ENCODE measurements at places on chromosomes 11 and 22.

- no peak for DNase-seq
Measured at GRCh38 chr22:20061481-20061861, 18.6 kb upstream of the DGCR8 start.

GRCh38 chr11:13029872-13030271 is 20.8 kb downstream of the RASSF10 start:
- no peak for DNase-seq

GRCh38 chr11:99320769-99321290 is 300.1 kb downstream of the CNTN5 start:
- DNase-seq, result no peak

- DNase-seq, result no peak
Measured at GRCh38 chr11:119852741-119853140, 123.7 kb upstream of the NECTIN1 start.

DNA sequence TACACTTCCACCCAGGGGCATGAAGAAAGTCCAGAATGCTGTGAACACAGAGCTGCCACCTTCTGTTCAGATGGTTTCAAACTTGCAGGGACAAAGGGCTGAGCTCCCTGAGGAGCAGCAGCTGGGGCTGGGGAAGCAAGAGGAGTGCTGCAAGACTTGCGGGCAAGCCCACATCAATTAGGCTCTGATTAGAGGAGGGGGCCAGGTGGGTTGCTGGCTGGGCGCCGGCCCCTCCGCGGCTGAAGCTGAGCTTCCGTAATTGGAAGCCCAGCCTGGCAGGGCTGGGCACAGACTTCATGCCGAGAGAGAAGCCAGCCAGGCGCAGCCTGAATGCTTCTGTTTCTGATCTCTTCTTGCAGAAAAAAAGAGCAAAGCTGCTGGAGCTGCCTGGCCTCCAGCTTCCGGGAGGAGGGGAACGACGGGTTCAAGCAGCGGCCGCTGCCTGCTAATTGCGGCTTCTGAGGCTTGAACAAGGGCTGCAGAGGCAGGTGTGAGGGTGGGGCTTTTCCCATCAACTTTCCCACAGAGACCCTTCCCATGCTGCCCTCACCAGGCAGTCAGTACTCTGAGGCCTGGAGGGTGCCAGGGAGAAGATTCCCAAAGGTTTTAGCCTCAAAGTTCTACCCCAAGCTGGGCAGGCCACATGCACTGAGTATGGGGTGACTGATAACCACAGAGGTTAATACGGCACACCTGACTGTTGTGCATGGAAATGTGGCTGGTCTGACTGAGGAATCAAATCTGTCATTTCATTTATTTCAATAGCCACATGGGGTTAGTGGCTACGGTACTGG is 91.1 kb upstream of the LMO1 start:
- no peak for DNase-seq

DNA sequence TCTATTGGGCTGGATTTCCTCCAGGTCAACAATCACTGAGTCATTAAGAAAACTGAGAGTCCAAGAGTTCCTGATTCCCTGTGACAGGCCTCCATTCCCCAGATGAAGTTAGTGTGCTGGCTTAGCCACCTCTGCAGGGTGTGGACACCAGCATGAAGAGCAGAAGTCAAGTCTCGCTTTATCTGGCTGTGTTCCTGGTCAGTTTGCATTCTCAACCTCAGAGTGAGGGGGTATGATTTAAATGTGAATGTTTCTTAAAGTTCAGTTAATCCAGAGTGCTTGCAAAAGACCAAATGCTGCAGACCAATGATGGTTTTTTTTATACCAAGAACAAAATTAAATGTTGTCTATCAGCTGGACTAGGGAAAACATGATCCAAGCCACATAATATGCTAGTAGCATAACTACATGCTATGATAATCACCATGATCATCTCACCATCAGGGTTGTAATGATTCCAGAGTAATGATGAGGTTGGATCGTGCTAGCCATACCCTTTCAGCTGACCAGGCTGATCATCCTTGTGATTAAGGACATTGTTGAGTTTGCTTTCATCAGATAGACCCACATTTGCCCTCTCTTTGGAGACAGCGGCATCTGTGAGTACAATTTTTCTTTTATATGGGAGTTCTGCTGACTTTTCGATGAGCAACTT is 145.8 kb upstream of the ARHGAP20 start:
- DNase-seq, result no peak

DNA sequence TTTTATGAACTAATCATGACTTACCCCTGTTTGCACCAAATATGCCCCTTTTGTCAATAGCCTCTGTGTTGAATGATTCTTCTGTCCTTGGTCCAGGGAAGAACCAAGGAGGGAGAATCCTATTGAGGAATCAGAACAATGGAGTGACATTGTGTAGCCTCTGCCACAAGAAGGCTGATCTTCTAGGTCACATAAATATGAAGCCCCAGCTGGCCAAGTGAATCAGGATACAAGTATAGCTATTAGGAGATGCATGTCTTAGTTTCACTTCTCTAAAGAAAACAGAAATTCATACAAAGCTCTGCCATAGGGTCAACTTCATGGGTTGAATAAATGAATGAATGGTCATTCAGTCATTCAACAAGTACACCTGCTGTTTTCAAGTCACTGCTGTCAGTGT is 118.2 kb upstream of the BLID start:
- no peak for DNase-seq

DNA sequence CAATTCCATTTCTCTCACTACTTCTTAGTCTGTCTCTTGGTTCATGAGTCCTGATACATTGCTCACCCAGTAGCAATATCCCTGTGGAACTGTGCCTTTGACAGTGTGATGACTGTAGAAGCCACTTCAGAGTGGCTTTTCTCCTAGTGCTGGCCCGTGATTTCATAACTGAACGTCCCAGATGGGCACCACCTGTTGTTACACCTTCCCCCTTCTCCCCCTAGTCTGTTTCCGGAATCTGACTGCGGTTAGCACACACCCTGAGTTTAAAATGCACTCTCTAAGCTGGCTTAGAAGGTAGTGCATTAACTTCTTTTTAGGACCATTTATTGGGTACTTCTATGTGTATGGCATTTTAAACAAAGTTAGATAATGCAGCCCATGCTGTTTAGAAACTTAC is 83.0 kb downstream of the ALX4 start:
- DNase-seq, result no peak

DNA sequence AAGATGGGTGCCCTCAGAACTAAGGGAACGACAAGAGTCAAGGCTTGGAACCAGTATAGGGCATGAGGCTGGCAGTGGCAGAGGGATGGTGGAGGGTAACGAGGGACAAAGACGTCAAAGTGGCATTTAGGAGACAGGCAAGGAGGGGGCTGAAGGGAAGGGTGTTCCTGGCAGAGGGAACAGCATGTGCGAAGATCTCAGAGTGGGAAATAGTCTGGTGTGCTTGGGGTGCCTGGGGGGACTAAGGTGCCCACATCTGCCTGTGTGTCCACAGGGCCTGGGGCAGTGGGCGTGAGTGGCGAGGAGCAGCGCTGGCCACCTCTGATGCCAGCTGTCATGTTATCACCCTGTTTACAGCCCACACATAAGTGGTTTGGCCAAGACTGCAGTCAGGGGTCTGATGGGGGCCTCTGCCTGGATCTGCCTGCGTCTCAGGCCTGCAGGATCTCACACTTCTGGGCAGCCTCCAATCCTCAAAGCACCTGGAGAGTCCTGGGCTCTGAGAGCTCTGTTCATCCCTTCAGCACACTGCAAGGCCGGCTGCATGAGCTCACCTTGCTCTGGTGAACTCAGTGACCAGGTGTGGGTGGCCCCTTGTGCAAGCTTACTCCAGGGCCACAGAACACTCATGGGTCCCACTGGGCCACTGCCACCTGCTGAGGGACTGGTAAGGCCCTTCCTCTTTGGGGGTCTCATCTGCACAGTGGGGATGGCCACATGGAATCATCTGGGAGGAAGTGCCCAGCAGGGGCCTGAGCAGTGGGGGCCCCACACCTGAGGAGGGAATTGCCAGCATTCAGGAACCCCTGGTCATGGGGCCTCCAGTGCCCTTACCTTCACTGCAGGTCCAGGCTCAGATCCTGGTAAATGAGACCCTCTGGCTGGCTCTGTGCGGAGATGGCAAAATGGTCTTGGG is 89.7 kb upstream of the SHISAL1 start:
- no peak for DNase-seq

DNA sequence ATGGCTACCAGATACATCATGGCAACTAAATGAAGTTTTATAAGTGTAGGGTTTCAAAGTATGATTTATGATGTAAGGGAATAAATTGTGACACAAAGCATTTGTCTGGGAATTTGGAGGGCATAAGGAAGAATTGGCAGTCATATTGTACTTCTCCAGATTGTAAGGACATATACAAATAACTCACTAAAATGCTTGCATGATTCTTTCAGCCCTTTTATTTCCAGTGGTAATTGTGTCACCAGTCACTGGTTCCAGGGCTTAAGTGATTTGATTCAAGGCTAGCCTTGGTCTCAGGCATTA is 299.4 kb upstream of the ANO5 start:
- no peak for DNase-seq

DNA sequence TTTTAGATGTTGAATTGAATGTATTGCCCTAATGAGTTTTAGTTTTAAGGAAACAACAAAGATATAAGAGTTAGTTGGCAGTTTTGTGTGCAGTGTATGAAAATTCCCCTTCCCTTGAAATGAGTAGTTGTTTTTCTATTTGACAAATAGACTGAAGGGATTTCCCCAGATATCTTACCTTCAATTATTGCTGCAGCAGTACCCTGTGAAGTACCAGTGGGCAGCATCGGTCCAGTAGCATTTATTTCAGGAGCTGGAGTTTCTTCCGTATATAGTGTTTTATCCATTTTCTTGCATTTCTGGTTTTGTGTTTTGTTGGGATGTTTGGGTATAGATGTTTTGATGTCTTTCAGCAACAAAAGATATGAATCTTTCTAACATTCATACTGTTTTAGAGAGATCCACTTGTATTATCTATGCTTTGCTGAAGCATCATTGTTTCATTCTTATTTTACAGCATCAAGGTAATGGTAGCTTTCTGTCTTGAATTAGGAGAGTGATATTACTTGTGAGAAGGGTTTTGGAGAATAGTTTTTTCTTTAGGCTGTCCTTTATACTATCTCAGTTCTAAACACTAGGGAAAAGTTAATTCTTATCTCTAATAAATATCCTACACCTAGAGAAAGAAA is 7.4 kb downstream of the KMT2A start:
- no peak for DNase-seq

DNA sequence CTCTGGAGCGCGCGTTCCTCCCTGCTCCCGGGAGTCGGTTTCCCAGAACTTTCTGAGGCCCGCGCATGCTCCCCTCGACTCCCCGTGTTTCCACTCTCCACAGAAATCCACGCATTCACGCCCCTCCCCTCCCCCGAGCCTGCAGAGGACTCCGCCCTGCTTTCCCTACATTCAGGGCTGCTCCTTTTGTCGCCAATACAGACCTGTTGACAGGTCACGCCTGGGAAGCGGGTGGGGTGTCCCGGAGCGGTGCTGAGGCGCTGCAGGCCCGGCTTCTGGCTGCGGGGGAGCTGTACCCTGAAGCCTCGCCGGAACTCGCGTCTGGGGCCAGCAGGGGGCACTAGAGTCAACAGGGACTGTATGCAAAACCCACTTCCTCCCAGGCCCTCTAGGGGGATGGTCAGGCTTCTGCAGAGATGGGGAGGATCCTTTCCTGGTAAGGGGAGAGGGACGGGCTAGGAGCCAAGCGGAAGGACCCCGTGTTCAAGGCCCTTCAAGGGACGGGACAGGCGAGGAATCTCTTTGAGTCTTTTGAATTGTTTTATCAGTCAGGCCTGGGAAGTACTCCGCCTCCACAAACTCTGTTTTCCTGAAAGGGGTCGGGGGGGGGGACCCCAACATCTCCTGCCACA is at the start of gene PRAME:
TSS of gene PRAME (minus strand) at position 294 of the 632 bp plus-strand sequence. CDS start 2,433 bp downstream, outside the sequence.
- peak; percentile 22 for DNase-seq

DNA sequence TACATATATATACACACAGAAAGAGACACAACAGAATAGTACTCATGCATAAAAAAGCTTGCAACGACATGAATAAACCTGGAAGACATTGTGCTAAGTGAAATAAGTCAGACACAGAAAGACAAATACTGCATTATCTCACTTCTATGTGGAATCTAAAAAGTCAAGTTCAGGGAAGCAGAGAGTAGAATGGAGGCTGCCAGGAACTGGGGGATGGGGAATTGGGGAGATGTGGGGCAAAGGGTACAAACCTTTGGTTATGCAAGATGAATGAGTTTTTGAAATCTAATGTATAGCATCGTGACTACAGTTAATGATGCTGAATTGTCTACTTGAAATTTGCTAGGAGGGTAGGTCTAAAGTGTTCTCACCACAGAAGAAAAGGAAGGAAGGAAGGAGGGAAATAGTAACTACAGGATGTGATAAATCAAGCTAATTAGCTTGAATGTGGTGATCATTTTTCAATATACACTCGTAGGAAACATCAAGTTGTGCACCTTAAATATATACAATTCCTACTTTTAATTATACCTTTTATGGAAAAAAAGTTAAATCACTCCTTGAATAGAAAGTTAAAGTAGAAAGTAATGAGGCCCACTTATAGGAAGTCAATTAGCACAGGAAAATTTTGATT is 33.8 kb downstream of the MMP13 start:
- DNase-seq, result no peak

DNA sequence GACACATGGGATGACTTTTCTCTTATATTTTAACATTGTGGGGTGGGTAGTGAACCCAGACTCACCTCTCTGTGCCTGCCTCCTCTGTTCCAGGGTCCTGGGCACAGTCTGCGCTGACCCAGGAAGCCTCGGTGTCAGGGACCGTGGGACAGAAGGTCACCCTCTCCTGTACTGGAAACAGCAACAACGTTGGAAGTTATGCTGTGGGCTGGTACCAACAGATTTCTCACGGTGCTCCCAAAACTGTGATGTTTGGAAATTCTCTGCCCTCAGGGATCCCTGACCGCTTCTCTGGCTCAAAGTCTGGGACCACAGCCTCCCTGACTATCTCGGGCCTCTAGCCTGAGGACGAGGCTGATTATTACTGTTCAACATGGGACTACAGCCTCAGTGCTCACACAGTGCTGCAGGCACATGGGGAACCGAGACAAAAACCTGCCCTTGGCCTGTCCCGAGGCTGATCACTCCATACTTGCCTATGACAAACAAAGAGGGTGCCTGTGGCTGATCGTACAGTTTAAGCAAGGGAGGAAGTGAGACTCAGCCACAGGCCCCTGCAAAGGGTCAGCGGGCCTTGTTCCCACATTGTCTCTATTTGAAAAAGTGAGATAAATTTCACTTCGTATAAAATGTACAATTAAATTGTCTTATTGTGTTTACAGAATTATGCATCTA is 43.7 kb upstream of the TOP3B start:
- no peak for DNase-seq

- DNase-seq, result no peak
Measured at GRCh38 chr11:32259641-32260081, 168.8 kb downstream of the RCN1 start.

All from stimulated activated CD4-positive, alpha-beta T cell treated with anti-CD3 and anti-CD28 coated beads, TNF-alpha, amount 100 ng/mL, for 1 hour (primary cell).